Activated B cell treated with CpG ODN at 0.5 μM for 24 hours (primary cell): ENCODE measurements at places on chromosomes 5 and 9. TPM values are rescaled to one million over a fixed set of nuclear protein-coding genes. Genes with fewer than 3 reads are reported as not detected.

DNA sequence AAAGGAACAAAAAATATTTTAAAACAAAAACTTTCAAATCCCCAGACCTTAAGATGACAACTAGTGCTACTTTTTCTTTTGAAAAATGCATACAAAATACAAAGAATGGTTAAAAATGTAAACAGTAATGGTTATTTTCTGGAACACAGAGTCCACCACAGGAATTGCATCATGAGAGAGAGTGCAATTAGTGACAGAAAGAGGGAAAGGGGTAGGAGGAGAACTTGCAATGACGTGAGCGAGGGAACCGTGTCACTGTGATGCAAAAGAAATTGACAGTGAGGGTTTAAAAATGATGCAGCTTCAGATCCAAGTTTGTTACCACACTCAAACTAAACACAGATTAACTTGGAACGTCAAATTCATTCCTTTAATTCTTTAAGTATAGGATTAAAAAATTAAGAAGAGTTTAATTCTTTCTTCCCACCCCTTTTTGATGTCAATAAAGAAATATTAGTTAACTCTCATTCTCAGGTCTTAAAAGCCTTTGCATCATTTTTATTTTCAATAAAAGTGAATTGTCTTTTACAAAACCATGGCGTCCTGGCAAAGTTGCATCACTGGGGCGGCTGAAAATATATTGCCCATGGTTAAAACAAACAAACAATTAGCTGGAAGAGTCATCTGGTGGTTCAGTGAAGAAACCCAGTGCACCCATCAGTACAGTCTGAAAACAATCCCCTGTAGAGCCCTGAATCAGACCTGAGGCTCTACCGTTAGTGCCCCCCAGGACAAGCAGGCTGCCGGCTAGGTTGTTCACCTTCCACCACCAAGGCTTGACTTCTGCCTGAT is 39.5 kb downstream of the MACROH2A1 start:
- no peaks in the 10 kb centered on the region for H3K4me1 ChIP-seq
- no peak overlapping the region for H3K4me3 ChIP-seq
- H3K27ac ChIP-seq, result no peak overlapping the region
- DNase-seq, result no peak
- H3K36me3 ChIP-seq, result peaks cover 80% of the 10 kb centered on the region

CERCAM gene
- total RNA-seq, result 1.7 TPM in 2 replicates

GRCh38 chr9:113005777-113006176 is 6.2 kb downstream of the ZNF883 start:
- H3K27ac ChIP-seq, result no peak overlapping the region
- peaks cover 1% of the 10 kb centered on the region for H3K27me3 ChIP-seq
- no peak for DNase-seq
- no peak overlapping the region for H3K4me3 ChIP-seq
- peaks cover 21% of the 10 kb centered on the region for H3K36me3 ChIP-seq
- H3K4me1 ChIP-seq, result no peaks in the 10 kb centered on the region

FOXI1 gene
- not detected in 2 replicates for total RNA-seq
